SW 1271 (cell line): ENCODE measurements at places on chromosomes 12 and 14.
A peak's percentile ranks its signal among the peaks of the same experiment; 100 is the strongest.

DNA sequence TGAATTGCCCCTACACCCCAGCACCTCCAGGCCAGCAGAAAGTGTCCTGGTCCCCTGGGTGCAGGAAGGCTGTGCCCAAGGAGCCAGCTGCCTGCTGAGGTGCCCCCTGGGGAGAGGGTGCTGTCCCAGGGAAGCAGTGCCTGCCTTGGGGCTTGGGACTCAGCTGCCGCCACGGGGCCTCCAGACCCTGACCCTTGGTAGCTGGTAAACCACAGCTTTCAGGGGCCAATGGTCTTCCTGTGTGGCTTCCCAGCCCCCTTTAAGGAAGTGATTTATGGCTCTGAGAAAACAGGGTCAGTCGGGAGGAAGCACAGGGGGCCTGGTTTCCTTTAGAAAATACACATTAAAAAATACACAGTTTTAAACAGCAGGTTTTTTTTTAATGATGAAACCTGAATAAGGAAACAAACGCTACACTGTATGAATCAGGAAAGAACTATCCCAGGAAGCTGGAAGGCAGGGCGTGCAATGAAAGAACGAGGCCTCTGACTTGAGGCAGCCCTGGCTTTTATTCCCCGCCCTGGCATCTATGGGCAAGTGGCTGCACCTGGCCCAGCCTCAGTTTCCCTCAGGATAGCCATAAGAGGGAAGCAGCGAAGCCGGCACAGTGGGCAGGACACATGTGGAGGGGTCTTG lies 40.6 kb upstream of the EML1 start:
- peak; percentile 43 for DNase-seq

- no peak for DNase-seq
Measured at GRCh38 chr12:121036810-121037326, 2.2 kb downstream of the OASL start.

- peak; percentile 9 for DNase-seq
Measured at GRCh38 chr12:80551897-80552296, 107.9 kb downstream of the PTPRQ start.

- no peak for DNase-seq
Measured at GRCh38 chr14:87325741-87326140, 667.2 kb downstream of the GALC start.

DNA sequence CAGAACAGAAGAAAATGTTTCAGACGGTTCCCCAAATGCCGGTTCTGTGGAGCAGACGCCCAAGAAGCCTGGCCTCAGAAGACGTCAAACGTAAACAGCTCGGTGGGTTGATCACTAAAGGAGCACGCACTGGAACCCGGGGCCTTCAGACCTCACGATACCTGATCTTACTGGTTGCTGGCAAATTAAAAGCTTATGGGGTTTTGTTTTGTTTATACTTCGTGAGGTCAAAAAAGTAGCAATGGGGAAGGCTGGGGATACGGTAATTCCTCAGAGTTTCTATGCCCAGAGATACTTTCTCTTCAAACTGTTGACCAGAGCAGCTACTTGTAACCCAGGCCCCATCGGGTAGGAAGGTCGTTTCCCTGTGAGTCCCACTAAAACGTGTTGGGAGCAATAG lies 1.7 kb downstream of the CDKN1B start:
- DNase-seq: peak; percentile 51

DNA sequence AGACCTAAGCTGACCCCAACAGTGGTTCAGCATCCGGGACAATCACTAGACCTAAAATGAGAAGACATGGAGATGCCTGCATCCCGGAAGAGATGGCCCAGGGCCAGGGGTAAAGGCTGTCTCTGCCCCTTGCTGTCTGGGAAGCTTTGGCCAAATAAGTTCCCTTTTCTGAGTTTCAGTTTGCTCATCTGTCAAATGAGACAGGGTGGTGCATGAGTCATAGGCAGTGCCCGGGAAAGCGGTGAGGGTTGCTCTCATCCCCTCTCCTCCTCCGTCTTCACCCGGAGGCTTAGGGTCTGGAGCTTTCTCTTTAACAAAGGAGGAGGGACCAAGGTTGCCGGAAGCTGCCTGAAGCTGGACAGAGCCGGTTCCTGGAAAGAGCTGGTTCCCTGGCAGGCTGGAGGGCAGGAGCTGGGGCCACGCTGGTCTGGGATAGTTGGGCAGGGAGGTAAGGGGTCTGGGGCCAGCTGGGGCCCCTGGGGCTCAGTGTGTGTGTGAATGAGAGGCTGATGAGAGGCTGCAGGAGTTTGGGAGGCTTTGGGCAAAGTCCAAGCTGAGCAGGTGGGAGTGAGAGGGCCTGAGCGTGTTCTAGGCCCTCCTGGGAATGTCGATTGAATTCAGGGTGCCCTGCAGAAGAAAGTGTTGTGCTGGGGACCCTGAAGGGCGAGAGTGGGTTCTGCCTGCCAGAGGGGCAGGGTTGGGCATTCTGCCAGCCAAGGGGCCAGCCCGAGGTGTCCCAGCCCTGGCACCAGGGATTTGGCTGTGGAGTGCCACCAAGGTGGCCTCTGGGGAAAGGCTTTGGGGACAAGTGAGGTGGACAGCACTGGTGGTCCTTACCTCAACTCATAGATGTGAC lies at the start of gene SDSL:
TSS of gene SDSL (plus strand) at position 351 of the 856 bp plus-strand sequence. CDS start 5,603 bp downstream, outside the sequence.
- DNase-seq: peak; percentile 79

DNA sequence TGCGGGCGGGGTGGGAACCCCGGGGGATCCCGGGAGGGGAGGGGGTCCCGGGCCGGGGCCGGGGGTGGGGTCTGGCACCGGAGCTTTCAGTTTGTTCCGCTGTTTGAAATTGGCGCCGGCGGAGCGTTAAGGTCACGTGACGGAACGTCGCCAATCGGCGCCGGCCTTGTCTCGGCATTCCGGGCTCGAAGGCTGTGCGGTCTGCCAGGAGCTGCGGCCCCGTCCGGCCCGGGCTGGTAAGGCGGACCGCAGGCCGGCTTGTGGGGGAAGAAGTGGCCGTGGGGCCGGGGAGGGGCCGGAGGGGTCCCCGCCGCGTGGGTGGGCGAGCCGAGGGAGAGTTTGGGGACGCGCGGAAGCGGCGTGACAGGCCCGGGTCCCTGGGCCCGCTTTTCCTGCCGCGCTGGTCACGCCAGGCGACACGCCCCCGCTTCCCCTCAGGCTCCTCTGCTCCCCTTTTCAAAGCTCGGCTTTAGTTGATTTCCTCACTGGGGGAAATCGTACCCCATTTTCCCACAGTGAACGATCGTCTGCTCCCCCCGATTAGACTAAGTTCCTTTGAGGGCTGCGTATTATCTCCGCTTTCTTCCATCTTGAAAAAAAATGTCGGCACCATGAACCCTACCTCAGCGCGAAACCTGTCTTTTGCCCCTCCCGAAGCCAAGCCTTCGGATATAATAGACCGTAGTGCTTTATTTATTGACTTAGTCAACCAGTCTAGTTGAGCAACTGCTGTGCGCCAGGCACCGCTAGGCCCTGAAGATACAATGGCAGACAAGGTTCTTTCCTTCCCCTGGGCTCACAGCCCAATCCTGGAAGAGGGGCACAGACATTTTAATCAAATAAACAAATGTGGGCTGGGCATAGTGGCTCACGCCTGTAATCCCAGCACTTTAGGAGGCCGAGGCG lies at the start of the genes FOXM1 and RHNO1:
TSS of gene FOXM1 (minus strand) at position 128 of the 906 bp plus-strand sequence. CDS start 2,696 bp downstream, outside the sequence.
TSS of gene RHNO1 (plus strand) at position 177 of the 906 bp plus-strand sequence. CDS start 8,144 bp downstream, outside the sequence.
- DNase-seq: peak; percentile 43

- peak; percentile 93 for DNase-seq
Measured at GRCh38 chr14:59360923-59361794, 104.0 kb downstream of the GPR135 start.

DNA sequence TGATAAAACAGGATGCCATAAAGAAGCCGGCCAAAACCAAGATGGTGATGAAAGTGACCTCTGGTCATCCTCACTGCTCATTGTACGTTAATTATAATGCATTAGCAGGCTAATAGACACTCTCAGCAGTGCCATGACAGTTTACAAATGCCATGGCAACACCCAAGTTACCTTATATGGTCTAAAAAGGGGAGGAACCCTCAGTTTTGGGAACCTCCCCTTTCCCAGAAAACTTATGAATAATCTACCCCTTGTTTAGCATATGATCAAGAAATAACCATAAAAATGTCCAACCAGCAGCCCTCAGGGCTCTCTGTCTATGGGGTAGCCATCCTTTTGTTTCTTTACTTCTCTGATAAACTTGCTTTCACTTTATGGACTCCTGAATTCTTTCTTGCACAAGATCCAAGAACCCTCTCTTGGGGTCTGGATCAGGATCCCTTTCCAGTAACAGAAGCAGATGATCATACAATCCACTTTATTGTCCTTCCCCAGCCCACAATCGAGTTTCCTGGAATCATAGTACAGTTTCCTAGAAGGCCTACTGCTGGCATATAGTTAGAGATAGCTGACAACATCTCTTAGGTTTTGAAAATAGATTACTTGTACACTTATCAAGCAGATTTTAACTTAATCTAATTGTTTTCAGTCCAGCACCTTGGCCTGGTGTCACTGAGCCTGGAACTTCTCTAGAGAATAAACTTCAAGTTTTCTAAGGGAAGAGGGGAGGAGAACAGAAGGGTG lies 266.7 kb upstream of the HMGA2 start:
- DNase-seq: no peak

DNA sequence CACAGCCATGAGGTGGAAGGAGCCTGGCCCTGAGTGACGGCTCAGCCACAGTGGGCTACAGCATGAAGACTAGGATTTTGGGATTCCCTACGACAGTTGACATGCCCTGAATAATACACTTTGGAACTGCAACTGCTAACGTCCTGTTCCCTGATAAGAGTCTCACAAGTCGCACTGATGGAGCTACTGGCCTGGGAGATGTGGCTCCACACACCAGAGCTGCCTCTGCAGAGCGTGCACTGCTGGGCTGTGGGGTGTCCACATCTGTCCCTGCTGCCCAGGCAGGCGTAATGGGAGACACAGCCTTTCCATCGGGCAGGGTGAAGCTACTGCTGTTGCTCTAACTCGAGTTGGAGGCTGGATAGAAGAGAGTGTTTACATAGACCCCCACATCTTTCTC lies 42.7 kb upstream of the RASSF3 start:
- no peak for DNase-seq

DNA sequence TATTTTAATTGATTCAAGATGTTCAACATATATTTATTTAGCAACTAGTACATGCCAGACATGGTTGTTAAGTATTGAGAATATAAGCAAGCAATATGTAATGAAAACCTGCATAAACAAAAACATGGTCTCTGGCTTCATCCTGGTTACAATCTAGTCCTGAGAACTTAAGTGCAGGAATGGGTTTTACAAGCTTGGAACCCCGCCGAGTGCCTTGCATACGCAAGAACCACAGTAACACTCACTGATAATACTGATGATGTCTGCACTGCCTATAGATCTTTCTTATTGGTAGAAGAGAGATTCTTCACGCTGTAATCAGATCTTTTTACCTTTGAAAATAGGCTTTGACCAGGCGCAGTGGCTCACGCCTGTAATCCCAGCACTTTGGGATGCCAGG lies 22.9 kb upstream of the CALM1 start:
- DNase-seq: no peak

- DNase-seq: no peak
Measured at GRCh38 chr12:70415987-70416386, 49.9 kb downstream of the KCNMB4 start.

DNA sequence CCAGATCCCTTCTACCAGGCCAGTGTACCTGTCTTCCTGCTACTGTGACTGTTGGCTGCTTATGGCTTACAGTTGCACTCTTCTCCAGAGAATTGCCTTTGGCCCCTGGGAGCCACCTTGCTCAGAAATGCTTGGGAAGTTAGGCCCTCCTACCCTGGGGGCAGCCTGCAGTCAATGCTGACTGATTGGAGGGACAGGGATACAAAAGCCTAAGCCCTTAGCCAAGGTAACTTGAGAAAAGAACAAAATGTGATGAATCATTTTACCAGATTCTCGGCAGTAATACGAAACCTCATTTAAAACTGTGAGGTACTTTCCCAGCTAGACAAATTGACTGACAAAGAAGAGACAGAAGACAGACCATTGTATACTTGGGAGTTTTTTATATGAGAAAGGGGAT lies 47.3 kb downstream of the PTCSC3 start:
- no peak for DNase-seq

- DNase-seq: no peak
Measured at GRCh38 chr14:30706704-30707103, 84.6 kb downstream of the SCFD1 start.

DNA sequence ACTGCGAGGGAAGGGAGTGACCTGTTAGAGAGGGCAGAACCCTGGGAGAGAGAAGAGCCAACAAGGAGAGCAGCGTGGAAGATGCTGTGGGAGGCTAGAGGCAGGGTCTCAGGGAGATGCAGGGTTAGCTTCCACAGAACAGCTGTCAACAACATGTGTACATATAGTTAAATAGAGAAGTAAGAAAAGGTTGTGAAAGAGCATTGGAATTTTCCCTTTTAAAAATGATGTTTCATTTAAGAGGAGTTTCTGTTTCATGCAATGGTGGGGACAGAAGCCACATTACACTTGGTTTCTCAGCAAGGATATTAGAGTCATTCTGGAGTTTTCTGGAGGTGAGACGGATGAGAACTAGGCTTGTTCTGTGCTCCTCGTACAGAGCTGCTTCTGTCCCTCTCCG lies 23.8 kb upstream of the TBC1D30 start:
- DNase-seq: no peak

GRCh38 chr12:62683776-62684569 lies 217.3 kb downstream of the MON2 start:
- no peak for DNase-seq

DNA sequence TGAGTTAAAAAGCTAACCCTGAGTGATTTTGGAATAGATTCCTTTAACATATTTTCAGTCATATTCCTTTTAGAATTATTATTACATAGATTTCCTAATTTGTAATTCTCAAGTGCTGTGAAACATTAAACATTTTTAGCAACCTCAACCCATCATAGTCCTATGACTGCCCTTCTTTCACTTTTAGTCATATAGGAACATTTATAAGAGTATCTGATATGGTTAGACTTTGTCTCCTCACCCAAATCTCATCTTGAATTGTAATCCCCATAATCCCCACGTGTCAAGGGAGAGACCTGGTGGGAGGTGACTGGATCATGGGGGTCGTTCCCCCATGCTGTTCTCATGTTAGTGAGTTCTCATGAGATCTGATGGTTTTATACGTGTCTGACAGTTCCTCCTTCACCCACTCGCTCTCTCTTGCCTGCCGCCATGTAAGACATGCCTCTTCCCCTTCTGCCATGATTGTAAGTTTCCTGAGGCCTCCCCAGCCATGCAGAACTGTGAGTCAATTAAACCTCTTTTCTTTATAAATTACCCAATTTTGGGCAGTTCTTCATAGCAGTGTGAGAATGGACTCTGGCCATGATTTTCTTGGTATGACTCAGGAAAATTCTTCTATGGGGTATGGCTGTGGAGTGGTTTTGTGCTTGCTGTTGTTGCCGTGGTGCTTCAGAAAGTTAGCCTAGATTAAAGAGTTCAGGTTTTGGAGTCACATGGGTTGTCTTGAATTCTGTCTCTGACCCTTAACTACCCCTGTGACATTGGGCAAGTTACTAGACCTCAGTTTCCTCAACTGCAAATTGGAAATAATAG lies 83.9 kb downstream of the FUT8 start:
- DNase-seq: no peak

GRCh38 chr14:79091381-79091963 lies 921.3 kb downstream of the NRXN3 start:
- DNase-seq: no peak

GRCh38 chr14:91269076-91269991 lies 24.8 kb upstream of the GPR68 start:
- DNase-seq: no peak
